GM06990 (cell line): ENCODE measurements at places on chromosomes 3 and 15.

DNA sequence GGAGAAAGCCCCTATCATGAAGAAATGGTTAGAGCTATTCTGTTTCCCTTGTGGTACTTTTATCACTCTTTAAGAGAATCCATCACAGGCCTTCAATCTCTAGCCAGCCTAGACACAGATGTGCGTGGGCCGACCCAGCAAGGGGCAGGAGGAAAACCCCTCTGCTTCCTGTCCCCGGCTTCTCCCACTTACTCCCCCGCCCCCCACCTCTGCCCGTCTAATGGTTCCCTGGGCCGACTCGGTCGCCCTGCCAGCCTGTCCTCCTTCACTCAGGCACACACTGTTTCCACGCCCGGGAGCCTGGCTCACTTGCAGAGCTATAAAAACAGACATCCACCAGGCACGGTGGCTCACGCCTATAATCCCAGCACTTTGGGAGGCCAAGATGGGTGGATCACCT, 58.3 kb upstream of the TFRC start:
- DNase-seq = no peak

DNA sequence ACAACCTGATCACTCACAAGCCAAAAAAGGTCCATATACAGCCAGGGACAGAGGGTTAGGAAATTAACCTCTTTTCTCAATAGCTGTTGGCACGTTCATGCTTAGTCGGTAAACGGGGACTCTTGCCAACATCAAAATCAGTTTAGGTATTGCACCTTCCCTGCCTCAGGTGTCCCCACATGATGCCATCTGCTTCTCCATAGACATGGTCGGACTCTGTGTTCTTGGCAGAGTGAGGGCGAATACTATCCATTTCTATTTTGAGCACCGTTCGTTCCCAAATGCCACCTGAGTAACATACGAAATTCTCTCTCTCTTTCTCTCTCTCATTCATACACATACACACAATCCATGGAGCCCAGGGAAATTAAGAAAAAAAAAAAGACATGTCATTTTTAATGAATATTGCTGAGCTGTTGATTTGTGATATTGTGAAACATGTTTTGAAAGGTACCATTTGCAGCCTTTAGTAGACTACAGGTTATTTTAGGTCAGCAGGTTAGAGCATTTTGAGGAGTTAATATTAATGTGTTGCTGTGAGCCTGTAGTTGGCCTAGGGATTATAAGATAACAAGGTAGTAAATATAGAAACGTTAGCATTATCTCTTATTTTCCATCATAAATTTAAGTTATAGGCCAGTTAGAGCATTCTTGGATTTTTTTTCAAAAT, 78.5 kb downstream of the GHSR start:
- no peak for DNase-seq

DNA sequence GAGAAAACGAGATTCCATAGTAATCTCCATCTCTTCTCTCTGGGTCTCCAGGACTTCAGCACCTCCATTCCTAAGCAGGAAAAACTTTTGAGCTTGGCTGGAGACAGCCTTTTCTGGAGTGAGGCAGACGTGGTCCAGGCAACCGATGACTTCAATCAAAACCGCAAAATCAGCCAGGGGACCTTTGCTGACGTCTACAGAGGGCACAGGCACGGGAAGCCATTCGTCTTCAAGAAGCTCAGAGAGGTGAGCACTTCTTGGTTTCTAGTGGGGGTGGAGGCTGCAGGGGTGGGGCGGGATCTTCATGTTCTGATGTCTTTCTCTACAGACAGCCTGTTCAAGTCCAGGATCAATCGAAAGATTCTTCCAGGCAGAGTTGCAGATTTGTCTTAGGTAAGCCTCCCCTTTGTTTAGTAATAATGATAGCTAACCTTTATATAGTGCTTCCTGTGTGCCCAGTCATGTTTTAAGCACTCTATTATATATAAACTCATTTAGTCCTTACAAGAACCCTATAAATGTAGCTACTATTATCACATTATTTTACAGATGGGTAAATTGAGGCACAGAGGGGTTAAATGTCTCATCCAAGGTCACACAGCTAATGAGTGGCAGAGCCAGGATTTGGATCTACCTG, 35.0 kb upstream of the TATDN2 start:
- peak; percentile 49 for DNase-seq

DNA sequence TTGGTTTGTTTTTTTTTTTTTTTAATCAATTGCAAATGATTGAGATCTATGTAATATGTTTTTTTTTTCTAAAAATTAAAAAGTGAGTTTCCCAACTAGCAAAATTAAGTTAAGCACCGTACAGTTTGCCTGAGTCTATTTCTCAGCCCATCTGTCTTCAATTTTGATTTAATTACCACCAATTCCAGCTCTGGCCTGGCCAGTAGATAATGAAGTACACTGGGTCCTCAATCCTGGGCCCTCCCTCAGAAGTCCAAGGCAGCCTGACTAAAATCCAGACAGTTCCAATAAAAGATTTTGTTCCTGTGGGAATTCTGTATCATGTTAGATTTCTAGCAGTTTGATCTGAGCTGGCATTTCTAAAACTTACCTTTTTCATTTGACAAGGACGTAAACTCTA, 887.2 kb downstream of the NAALADL2 start:
- DNase-seq = no peak

DNA sequence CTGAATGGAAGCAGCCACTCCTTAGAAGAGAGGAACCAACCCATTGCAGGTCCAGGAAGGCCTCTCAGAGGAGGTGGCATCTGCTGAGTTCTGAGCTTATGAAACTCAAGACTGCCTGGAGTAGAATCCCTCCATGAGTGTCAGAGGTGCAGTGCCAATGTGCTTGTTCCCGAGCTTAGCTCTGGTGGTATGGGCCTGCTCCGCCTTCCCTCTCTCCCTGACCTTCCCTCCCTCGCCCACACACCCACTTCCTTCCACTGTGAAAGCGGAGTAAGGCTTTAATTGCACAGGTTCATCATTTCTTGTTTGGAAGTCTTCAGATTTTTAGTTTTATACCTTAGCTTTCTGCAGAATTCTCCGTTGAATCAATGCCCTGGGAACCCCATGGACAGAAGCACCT, 208.0 kb upstream of the BHLHE40 start:
- no peak for DNase-seq

DNA sequence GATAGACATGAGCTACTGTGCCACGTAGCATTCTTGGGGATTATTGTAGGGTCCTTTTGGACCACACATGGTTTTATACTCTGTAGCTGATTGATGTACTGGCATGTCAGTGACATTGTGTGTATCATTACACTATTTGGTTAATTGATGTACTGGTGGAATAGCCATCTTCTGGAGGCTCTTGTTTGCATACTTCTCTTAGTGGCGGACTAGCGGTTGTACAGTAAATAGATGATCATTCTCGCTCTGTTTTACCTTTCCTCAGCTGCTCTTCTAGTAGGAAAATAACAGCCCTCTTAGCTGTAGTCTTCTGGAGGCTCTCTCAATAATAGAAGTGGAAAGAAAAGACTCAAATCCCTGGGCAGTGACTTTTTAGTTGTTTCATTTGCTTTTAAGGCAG, 24.8 kb downstream of the IGF1R start:
- no peak for DNase-seq

GRCh38 chr3:66565301-66565700, 64.5 kb upstream of the LRIG1 start:
- DNase-seq = no peak

DNA sequence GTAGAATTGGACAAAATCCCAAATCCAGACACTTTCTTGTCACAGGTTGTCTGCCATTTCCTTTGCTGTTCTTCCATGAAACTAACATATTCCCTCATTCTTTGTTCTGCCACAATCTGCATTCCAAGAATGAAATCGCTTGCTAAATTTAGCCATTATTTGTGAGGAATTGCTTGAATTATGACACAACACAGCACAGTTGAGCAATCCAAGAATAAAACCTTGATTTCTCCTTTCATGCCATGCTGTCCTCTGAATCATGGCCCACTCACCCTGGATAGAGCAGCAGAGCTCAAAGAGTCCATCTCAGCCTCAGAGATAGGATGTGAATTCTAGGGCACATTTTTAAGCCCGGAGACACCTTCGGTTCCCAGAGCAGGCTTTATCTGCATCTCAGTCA, 35.2 kb upstream of the GREM1 start:
- DNase-seq = no peak

DNA sequence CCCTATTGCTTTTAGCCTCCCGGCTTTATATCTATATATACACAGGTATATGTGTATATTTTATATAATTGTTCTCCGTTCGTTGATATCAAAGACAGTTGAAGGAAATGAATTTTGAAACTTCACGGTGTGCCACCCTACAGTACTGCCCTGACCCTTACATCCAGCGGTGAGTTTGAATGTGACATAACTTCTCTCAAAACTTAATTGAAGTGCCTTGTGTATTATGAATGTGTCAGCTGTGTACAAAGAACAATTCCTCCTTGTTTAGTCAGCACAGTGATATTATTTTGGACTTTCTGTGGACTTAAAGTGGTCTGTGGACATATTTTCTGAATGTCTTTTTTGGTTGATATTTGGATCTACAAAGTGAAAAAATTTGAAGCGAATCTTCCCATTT, 220 bp downstream of the TP63 start:
- no peak for DNase-seq

GRCh38 chr3:158830391-158830790, 28.5 kb downstream of the MFSD1 start:
- no peak for DNase-seq
